ENCODE measurements at places on chromosomes 11 and 22. TPM values are rescaled to one million over a fixed set of nuclear protein-coding genes. Genes with fewer than 3 reads are reported as not detected.
A peak's percentile ranks its signal among the peaks of the same experiment; 100 is the strongest.

The STK33 gene
- 23.2 TPM for total RNA-seq

DNA sequence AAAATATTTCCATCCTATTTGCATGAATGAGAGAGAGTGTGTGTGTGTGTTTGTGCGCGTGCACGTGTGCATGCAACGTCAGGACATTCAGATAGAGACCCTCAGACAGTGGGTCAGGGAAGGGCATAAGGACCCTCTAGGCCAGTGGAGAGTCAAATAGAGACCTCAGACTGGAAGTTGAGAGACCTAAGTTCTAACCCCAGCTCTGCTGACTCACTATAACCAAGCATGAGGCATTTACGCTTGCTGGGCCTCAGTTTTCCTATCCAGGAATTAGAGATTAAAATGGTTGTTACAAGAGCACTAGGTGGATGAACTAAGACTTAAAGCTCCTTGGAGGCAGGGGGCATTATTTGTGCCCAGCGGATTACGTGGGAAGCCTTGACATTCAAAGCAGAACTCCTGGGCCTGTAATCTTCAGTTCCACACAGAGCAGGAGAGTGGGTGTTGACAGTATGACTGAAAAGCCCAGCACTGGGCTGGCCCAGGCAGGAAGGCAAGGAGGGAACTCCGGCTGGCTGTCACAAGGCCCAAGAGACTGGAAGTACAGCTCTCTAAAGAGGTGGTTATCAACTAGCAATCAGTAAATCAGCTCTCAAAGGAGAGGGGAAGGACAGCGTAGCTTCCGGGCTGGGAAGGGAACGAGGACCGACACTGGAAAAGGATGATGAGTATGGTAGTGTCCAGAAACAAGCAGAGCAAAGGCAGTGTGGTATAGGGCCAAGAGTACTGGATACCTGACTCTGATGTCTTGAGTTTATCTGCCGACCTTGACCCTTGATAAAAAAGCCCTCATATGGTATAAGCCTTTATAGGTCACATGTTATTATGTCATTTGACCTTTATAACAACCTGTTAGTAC lies 9.2 kb downstream of the RHOG start:
- no peak for DNase-seq

- no peak for DNase-seq
These were observed 2.5 kb upstream of the PAX6 start for GRCh38 chr11:31813391-31814175.

- DNase-seq: no peak
These were observed 930.4 kb downstream of the OPCML start for GRCh38 chr11:132601875-132602274.

The SLC1A2 gene
- 87.4 TPM for total RNA-seq

DNA sequence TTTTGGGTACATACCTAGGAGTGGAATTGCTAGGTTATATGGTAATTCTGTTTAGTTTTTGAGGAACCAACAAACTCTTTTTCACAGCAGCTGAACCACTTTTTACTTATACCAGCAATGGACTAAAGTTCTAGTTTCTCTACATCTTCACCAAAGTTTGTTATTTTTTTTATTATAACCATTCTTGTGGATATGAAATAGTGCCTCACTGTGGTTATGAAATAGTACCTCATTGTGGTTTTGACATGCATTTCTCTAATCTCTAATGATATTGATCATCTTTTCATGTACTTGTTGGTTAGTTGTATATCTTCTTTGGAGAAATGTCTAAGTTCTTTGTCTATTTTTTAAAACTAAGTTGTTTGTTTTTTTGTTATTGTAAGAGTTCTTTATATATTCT lies 27.2 kb downstream of the STIM1 start:
- DNase-seq: no peak

DNA sequence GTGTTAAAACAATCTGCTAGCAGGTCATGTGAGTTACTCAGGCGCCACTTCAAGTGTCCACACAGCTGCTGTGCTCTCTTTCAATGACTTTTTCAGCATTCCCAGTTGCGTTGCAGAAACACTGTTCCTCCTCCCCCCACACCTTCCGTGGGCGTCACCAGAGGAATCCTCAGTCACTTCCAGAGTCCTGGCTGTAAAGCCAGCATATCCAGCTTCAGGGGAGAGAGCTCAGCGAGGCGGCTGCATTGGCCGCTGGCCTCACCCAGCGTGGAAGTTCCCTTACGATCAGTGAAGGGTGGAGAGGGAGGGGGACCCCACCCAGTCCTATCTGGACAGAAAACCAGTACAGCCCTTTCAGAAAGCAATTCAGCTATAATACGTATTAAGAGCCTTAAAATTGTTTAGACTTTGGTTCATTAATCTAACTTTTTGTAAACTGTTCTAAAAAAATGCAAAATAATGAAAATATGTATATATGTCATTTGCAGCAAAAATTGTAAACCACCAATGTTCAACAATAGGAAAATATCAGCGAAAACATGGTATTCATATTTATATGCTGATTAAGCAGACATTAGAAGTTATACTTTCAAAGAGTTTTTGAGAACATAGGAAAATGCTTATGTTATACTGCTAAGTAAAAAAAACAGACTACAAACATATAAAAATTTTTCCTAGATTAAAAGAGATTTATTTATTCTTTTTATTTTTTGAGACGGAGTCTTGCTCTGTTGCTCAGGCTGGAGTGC lies 2.8 kb upstream of the ANO9 start:
- DNase-seq: no peak

The MEI1 gene
- total RNA-seq: 1.5 TPM

DNA sequence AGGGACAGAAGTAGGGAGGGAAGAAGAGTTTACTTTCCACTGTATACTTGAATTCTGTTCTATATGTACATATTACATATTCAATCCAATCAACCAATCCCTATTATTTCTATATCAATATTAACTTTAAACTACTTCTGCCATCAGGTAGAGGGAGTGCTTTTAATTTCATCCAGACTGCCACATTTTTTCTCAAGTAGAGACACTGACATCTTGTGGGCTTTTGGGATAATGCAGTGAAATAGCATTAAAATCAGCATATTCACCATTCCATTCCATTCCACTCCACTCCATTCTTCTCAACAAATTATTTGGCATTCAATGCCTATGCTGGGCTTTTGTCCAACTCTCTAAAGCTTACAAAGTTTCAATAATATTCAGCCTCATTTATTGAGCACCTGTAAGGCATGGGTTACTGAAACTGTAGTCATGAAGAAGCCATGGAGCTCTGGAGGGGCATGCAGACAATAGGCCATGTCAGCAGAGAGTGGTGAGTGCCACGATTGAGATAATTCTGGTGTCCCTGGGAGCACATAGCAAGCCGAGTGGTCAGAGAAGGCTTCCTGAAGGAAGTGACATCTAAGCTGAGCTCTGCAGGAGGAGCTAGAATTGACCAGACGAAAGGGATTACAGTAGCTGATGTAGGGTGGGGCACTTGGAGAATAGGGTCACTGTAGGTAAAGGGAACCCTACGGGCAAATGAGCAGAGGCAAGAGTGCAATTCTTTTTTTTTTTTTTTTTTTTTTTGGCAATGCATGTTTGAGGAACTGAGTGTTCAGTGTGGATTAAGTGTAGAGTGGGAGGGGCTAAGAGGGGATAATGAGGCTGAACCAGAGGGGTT lies 12.8 kb upstream of the CLPB start:
- DNase-seq: peak; percentile 92

DNA sequence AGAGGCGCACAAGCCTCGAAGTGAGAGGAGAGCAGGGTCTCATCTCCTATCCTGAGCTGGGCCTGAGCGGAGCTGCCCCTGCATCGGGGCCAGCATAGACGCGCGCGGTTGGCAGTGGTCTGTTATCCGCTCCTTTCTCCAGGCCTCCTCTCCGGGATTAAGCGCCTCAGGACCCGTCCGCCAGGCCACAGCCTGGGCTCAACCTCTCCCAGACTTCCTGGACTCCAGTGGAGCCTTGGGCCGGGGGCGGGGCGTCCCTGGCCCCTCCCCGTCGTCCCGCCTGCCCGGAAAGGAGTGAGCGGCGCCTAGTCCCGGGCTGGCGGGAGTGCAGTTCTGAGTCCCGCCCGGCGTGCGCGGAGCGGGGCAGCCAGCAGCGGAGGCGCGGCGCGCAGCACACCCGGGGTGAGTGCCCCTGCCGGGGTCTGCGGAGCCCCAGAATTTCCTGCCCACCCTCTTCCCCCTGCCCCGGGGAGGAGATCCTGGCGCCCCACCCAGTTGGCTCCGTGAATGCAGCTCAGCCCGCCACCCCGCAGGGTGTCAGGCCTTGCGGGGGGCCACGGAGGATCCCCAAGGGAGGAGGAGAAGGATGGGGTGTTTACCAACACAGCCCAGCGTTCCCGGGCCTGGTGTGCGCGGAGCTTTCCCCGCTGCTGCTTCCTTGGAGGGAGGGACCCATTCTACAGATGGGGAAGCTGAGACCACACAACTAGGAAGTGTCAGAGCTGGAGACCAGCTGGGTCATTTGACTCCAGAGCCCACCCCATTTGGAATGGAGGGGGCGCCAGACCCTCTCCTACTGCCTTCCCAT lies at the start of gene TCIRG1:
Gene TCIRG1 (plus strand): TSS at position 308 of the 808 bp plus-strand sequence. CDS start 2,247 bp downstream, outside the sequence.
- DNase-seq: peak; percentile 73

DNA sequence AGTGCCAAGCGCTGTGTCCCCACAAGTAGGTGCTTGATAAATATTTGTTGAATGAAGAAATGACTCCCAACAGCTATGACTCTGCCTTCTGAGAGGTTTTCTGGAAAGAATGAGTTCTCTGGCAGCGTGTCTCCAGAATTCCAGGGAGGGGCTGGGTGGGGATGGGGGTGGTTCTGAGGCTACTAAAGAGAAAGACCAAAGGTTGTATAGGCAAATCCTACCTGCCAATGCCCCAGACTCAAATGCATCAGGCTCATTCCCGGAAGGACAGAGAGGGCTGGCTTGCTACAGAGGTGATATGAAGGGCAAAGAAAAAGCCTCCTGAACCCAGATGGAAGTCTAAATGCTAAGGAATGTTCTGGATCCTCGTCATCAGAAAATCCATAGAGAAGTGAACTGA lies 1.9 kb downstream of the DUSP18 start:
- DNase-seq: no peak

The NFAM1 gene
- total RNA-seq: 1.2 TPM

GRCh38 chr11:68345776-68346461 lies 33.5 kb downstream of the LRP5 start:
- no peak for DNase-seq

DNA sequence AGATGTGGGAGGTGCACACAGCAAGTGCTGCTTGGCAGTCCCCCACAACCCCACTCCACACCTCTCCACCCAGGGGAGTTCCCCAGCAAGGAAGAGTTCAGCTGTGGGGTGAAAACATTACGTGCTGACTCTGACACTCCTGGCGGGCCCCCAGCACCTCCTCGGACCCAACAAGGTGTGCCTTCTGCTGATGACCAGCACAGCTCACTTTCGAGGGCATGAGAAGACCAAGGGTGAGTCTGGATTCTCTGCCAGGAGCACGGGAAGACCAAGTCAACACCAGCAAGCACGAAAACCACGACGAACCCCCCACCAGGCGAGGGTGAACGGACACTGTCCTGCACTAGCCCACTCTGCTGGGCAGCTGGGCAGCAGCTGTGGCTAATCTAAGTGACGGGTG lies 1.4 kb downstream of the ALG12 start:
- DNase-seq: no peak

GRCh38 chr11:210803-211180 lies 3.3 kb downstream of the RIC8A start:
- no peak for DNase-seq

Measured in spinal cord (tissue), 10 donors.